ENCODE measurements at places on chromosomes 2 and 18.

GRCh38 chr18:76460482-76460881 is 34.6 kb downstream of the ZNF516 start:
- no peak for DNase-seq

DNA sequence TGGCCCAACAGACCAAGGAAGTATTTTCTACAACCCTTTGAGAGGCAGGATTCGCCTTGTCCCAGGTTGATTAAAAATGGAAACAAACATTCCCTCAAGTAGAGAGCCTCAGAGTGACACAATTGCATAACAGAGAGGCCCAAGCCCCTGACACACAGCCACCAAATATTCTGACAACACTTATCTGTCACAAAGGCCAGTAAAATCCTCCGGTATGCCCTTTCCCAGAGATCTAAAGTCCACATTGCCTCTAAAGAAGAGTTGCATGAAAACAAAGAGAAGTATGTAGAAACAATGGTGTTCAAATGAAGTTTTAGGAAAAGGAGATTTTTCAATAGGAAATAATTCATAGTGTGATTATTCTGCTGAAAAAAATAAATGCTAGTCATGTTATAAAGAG is 32.1 kb downstream of the DSEL start:
- no peak for DNase-seq

- peak; percentile 22 for DNase-seq
These were observed 104.9 kb upstream of the NDUFV2 start for GRCh38 chr18:8997634-8998033.

GRCh38 chr2:183125659-183126341 is 1.6 kb downstream of the NUP35 start:
- no peak for DNase-seq

DNA sequence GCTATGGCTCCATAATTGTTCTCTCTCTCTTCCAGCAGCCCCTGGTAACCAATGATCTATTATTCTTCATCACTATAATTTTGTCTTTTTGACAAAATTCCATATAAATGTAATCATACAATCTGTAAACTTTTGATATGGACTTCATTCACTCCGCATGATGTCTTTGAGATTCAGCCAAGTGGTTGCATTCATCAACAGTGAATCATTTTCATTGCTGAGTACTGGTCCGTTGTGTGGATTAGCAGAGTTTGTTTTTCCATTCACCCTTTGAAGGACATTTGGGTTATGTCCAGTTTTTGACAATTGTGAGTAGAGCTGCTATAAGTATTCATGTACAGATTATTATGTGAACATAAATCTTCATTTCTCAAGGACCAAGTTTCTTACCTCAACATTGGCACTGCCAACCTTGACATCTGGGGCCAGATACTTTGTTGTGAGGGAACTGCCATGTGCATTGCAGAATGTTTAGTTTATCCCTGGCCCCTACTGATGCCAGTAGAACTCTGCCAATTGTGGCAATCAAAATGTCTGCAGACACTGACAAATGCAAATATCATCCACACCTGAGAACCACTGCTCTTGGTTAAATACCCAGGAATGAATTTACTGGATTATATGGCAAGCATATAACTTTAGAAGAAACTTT is 48.4 kb upstream of the BCL2L11 start:
- no peak for DNase-seq

GRCh38 chr2:167509586-167509985 is 621.3 kb downstream of the XIRP2 start:
- DNase-seq = no peak

DNA sequence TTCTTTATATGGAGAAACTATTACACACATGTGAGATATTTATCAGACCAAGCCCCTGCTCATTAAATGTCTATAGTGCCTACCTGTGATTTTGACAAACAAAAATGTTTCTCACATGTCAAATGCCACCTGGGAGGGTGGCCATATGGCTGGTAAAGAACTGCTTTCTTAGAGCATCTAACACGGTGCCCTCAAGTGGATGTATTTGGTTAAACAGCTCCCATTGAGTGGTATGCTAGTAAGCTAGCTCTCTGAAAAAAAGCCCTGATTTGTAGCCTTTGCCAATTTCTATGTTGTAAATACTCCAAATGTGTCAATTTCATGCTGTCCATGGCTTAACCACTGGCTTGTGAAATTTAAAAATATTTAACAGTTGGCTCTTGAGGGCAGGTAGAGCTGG is 94.6 kb downstream of the PMAIP1 start:
- DNase-seq = no peak

DNA sequence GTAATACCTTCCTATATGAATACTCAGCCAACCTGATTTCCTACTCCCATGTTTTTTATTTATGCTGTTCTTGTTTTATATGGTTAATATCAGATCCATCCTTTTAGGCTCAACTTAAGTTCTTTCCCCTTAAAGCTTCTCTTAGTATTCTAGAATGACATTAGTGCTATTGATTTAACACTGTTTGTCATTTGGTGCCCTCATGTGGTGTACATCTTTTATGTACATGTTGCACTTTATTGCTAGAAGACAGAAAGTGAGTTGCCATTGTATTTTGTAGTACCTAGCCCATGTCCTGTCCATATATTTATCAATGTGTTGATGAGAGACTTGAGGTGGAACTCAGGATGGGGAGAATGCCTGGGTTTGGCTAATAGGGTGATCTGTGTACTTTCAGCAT is 2.5 kb downstream of the HTRA2 start:
- DNase-seq = no peak
